ENCODE measurements at places on chromosomes 3 and 15. TPM values are rescaled to one million over a fixed set of nuclear protein-coding genes. Genes with fewer than 3 reads are reported as not detected.
A peak's percentile ranks its signal among the peaks of the same experiment; 100 is the strongest.

DNA sequence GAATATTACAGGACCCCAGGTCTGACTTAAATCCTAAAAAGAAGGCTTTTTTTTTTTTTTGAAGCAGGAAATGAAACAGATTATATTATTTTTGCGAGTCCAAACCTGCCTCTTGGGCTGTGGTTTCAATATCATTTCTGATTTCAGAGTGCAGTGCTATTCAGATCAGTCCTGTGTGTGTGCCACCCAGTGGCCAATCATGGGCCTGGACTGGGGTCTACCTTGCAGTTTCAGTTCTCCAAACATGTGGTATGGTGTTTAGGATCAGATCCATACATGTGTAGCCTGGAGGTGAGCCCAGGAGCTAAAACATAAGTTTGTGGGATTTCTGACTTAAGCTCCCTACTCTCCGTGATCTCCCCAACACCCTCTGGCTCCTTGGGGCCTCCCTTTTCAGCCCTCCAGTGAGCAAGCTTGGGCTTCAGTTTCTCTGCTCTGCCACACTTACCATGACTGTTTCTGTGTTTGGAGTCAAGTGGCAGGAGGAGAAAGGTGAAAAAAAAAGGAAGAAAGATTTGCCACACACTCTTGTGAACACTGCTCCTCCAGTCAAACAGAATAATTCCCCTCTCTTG, 12.1 kb upstream of the THSD4 start:
- DNase-seq = no peak

- DNase-seq = no peak
These were observed 29.3 kb upstream of the TPM1 start for GRCh38 chr15:63013052-63013808.

DNA sequence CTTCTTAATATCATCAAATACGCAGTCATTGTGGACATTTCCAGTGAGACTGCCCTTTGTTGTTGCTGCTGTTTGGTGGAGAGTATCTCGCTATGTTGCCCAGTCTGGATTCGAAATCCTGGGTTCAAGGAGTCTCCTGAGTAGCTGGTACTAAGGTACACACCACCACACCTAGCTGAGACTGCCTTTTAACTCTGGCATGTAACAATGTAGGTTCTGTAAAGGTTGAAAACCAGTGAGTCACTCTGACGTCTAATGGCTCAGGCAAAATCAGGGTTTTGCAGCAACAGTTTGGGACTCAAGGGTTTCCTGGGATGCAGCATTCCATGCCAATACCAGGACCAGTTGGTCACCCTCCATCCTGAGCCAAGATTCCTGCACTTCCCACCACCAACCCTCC, 52.2 kb downstream of the AQP9 start:
- DNase-seq = no peak

GRCh38 chr3:23840521-23840920, 34.8 kb downstream of the UBE2E1 start:
- no peak for DNase-seq

- DNase-seq = no peak
These were observed 64.2 kb upstream of the TMEM115 start for GRCh38 chr3:50423543-50423942.

GRCh38 chr3:129278966-129279906, 566 bp downstream of the HMCES start:
- peak; percentile 34 for DNase-seq

- no peak for DNase-seq
These were observed 31.0 kb downstream of the PLXNA1 start for GRCh38 chr3:127013758-127014535.

- no peak for DNase-seq
These were observed 181.9 kb downstream of the NSMCE3 start for GRCh38 chr15:29087521-29088285.

DNA sequence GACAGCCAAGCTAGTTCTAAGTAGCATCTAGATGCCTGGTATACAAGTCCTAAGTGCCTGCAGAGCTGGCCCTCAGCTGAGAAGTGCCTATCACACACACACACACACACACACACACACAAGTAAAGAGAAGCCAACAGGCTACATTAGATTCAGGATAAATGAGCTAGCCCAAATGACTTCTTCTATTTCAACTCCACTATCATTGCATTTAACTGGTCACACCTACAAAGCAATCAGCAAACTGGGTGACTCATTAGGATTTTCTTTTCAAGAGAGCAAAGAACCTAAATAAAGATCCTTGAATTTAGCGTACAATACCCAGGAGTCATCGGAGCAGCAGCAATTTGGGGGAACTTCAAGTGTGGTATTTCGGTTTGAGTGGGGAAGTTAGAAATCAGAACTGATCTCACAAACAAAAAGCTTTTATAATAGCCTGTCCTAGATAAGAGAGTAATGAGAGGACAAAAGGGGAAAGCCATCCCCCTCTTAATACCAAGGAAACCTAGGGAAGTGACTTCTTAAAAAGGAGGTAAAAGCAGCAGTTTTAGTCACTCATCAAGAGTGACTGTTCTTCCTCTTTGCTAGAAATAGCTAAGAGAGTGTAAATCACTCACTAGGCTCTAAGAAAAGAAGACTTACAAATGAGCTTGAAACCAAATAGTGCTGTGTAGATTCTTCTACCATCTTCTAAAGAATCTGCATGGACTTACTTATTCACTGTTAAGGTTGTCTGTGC, 112.7 kb downstream of the TNIK start:
- no peak for DNase-seq

DNA sequence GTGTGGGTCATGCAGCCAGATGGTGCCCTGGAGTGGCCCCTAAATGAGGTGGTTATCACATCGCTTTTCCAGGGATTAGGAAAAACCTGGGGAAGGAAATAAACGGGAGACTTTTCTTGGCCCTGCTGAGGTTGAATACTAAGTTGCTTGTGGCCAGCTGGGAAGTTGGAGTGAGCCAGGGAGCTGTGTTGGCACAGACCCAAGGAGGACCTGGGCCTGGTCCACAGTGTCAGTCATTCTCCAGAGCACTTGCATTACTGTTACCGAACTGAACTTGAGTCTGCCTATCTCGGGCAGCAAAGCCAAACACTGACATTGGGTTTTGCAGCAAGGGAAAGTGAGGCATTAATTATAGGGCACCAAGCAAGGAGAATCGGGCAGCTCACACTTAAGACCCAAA, 339.0 kb downstream of the GABRB3 start:
- no peak for DNase-seq

DNA sequence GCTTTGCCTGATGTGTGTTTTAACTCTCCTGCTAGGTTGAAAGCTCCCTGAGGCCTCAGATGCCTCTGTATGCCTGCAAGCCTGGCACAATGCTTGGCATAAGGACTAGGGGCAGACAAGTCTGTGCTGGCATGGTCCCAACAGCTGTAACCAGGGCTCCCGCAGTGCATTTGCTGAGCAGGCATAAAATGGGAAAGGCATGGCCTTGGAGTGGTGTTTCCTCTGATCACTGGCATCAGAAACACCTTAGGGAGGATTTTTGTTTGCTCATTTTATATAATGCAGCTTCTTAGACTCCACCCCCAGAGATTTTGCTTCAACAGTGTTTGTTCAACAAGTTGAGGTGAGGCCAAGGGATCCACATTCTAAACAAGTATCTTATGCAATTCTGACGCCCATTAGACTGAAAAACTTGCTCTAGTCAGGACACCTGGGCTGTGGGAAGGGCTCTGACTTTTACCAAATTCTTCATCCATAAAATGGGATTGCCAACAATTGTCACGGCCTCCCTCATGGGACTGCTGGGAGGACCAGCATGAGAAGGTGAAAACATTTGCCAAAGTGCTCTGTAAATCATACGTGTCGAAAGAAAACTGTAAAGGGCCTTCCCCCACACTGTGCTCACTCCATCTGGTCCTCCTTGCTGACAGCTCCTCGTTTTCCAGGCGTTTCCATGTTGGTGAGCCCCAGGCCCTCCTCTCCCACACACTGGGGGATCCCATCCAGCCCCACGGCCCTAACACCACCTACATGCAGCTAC, 43.1 kb downstream of the STARD5 start:
- no peak for DNase-seq

GRCh38 chr3:128001576-128001975, 50.7 kb upstream of the SEC61A1 start:
- no peak for DNase-seq

- no peak for DNase-seq
These were observed 67.3 kb downstream of the MORC1 start for GRCh38 chr3:109050591-109051167.

DNA sequence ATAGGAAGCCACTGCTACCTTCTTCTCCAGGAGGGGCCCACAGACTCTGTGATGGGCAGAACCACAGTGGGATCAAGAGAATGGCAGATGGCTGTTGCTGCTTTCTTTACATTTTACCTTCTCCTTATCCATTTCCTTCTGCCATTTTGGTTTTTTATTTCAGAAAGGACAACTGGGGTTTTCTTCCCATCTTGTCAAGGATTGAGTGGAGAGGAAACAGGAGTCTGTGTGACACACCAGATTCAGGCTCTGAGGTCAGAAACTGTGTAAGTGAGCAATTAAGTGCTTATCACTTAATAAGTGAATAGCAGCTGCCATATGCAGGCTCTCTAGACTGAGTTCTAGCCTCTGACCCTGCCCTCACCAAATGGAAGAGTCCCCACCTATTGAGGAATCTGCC, 47.3 kb downstream of the ITGB5 start:
- no peak for DNase-seq

DNA sequence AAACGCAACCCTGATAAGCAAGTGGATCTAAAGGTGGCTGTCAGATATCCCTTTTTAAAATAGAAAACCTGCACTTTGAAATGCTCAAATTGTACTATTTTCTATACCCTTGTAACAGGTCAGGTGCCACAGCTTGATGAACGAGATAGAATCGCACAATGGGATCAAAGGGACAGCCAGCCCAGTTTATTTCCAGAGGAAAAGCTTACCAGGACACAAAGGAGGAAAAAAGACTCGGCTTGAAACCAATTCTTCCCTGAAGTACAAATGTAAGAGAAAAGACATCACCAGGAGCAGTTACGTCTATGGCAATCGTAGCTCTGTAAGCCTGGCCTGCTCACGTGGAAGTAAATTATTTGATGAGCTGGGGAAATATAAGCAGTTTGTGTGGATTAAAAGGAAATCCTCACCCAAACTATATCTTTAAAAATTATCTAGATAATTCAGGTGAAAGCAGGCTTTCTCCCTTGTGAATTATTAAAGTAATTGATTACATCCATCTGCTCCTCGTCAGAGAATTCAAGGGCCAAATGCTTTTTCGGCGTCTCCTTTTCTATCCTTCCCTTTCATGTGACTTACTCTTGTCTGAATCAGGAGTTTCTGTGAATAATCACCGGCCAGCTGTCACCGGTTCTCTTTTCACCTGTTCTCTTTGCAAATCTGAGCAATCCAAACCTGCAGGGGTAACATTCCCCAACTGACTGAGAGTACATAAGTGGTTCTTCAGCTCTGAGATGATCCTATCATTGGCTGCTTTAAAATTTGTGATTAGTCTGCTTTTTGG, 339.2 kb upstream of the ONECUT1 start:
- DNase-seq = no peak

DNA sequence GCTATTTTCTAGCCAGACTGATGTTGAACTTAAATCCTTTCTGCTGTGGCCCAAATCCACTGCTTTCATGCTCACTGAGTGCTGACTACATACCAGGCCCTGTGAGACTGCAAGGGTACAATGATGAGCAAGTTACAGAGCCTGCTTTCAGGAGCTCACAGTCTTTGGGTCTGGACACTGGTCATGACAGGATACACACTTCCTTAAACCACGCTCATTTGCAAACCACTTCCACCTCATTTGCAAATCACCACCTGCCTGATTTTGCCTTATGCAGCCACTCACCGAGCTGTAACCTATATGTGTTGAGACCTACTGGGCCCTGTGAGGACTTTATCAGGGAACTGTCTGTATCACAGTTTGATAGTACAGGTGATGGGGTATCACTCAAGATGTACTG, 50.2 kb upstream of the LRRC58 start:
- no peak for DNase-seq

DNA sequence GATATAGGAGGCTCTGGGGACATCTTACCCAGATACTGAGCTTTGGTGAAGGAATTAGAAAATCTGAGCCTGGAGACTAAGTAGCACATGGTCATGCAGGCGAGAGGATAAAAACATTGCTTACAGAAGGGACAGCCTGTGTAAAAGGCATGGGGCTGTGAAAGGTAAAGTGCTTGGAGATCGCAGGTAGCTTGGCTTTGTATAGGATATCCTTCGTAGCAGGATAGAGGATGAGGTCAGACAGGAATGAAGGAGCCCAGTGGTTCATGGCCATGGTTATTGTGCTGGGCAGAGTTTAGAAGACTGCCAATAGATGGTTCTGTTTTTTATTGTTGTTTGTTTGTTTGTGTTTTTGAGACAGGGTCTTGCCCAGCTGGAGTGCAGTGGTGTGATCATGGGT, 82.5 kb downstream of the SLMAP start:
- DNase-seq = no peak

GRCh38 chr3:67986706-67987105, 332.3 kb upstream of the SUCLG2 start:
- no peak for DNase-seq

- DNase-seq = no peak
These were observed 116.3 kb downstream of the MITF start for GRCh38 chr3:69855436-69856162.

DNA sequence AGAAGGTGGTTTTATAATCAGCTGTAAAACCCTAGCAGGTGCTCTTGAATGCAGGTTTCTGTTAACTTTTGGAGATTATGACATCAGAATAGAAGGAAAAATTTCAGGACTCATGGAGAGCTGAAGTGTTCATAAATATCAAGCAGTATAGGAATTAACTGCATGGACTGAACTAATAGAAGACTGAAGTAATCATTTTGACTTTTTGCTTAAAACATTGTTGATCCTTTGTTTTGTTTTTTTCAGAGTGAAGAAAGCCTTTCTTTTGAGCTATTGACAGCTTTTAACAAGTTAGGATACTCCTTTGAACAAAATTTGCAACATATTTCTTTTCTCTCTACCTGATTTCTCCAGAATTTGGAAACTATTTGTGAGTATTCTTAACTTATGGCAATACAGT, 70.6 kb upstream of the DAZL start:
- DNase-seq = no peak

GRCh38 chr3:37346227-37347005, 172.0 kb upstream of the LRRFIP2 start:
- DNase-seq = no peak

GOLGA8K gene
- not detected for total RNA-seq

OIP5 gene
- 16.2 TPM for total RNA-seq

HACL1 gene
- 34.6 TPM for total RNA-seq

PRR20G gene
- total RNA-seq = not detected

GOLGA8G gene
- total RNA-seq = not detected

CLRN1 gene
- total RNA-seq = not detected

ACTRT3 gene
- total RNA-seq = 2.6 TPM

SLC24A5 gene
- total RNA-seq = not detected

CDHR4 gene
- not detected for total RNA-seq

FBXL22 gene
- total RNA-seq = 0.84 TPM

LRRC3B gene
- not detected for total RNA-seq

ZNF592 gene
- 33.1 TPM for total RNA-seq

ARRDC4 gene
- 0.31 TPM for total RNA-seq

ATG3 gene
- 80.4 TPM for total RNA-seq

GATA2 gene
- not detected for total RNA-seq

CEP97 gene
- 17.3 TPM for total RNA-seq

WDR76 gene
- total RNA-seq = 75.6 TPM

IQCF5 gene
- total RNA-seq = not detected

BNC1 gene
- total RNA-seq = not detected

HTR3E gene
- total RNA-seq = not detected

GP5 gene
- 0.42 TPM for total RNA-seq

SERPINI1 gene
- 1.7 TPM for total RNA-seq

ARL6IP5 gene
- total RNA-seq = 121 TPM

RCCD1 gene
- 20.9 TPM for total RNA-seq

UROC1 gene
- total RNA-seq = not detected

TOPAZ1 gene
- total RNA-seq = not detected

LIPC gene
- 0.28 TPM for total RNA-seq

SNTN gene
- not detected for total RNA-seq

PPIB gene
- 384 TPM for total RNA-seq
